Heart left ventricle (tissue), 16 donors: ENCODE measurements at places on chromosomes 1 and 21. TPM values are rescaled to one million over a fixed set of nuclear protein-coding genes. Genes with fewer than 3 reads are reported as not detected.

LCE1E gene
- polyA plus RNA-seq: not detected

CDK18 gene
- 62.5 TPM for polyA plus RNA-seq

PLOD1 gene
- polyA plus RNA-seq: 38.3 TPM

FOXD2 gene
- 0.01 TPM for polyA plus RNA-seq

CYP4A22 gene
- polyA plus RNA-seq: not detected

HSD3B2 gene
- polyA plus RNA-seq: not detected

IFI16 gene
- polyA plus RNA-seq: 25.5 TPM

SPRR3 gene
- polyA plus RNA-seq: not detected

HES2 gene
- polyA plus RNA-seq: 0.04 TPM

PRR9 gene
- polyA plus RNA-seq: not detected

GPA33 gene
- polyA plus RNA-seq: 0.15 TPM

CFAP126 gene
- polyA plus RNA-seq: not detected

KRTAP24-1 gene
- polyA plus RNA-seq: not detected

KRTAP19-3 gene
- not detected for polyA plus RNA-seq

AMY1C gene
- polyA plus RNA-seq: not detected

KLHDC7A gene
- polyA plus RNA-seq: not detected

SPRR1A gene
- not detected for polyA plus RNA-seq

WNT2B gene
- polyA plus RNA-seq: 1.6 TPM

COL9A2 gene
- 0.26 TPM for polyA plus RNA-seq

KDF1 gene
- polyA plus RNA-seq: 0.03 TPM

TBX15 gene
- 0.23 TPM for polyA plus RNA-seq

ACTL8 gene
- polyA plus RNA-seq: not detected

MACF1 gene
- 120 TPM for polyA plus RNA-seq

AADACL3 gene
- not detected for polyA plus RNA-seq

OR2C3 gene
- not detected for polyA plus RNA-seq

PSMB2 gene
- 41.1 TPM for polyA plus RNA-seq

SLFNL1 gene
- polyA plus RNA-seq: 0.11 TPM

SH2D2A gene
- polyA plus RNA-seq: 0.95 TPM
